ENCODE measurements at places on chromosomes 16 and 17.

DNA sequence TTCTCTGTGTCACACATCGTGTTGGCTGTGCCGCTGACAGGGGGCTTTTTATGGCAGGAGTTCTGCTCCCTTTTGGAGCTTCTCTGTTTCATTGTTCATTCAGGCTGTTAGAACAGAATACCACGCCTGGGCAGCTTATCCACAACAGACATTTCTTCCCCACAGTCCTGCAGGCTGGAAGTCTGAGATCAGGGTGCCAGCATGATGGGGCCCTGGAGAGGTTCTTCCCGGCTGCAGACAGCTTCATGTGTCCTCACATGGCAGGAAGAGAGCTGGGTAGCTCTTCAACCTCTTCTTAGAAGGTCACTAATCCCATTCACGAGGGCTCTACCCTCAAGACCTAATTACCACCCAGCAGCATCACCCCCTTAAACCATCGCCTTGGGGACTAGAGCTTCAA, 65.1 kb downstream of the DHRS7C start:
- DNase-seq, result no peak

- no peak for DNase-seq
Measured at GRCh38 chr17:61551255-61551742, 39.7 kb downstream of the NACA2 start.

DNA sequence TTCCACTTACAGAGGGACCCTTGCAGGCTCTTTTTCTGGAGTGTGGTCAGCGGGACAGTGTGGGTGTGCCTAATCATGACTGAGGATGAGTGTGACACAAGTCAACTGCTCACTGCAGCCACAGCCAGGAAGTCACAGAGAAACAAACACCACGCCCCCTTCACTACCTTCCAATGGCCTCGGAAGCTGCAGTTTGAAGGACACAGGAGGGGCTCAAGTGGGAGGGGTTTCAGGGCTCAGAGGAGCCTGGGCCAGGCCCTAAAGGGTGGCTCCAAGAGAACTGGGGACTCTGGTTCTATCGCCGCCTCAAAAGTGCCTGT, 116.2 kb upstream of the SDK2 start:
- DNase-seq, result no peak

- no peak for DNase-seq
Measured at GRCh38 chr17:49783791-49784190, 4.7 kb upstream of the KAT7 start.

- no peak for DNase-seq
Measured at GRCh38 chr17:7010523-7010922, 1.9 kb upstream of the RNASEK start.

- no peak for DNase-seq
Measured at GRCh38 chr16:89099905-89100304, 6.3 kb downstream of the ACSF3 start.

GRCh38 chr16:8552487-8553221, 37.7 kb downstream of the TMEM114 start:
- DNase-seq, result no peak

GRCh38 chr16:49592546-49593423, 219.2 kb downstream of the C16orf78 start:
- peak; percentile 11 for DNase-seq

- no peak for DNase-seq
Measured at GRCh38 chr17:50938821-50939541, 72.8 kb upstream of the TOB1 start.

GRCh38 chr16:58363746-58364393, 28.4 kb upstream of the GINS3 start:
- no peak for DNase-seq

DNA sequence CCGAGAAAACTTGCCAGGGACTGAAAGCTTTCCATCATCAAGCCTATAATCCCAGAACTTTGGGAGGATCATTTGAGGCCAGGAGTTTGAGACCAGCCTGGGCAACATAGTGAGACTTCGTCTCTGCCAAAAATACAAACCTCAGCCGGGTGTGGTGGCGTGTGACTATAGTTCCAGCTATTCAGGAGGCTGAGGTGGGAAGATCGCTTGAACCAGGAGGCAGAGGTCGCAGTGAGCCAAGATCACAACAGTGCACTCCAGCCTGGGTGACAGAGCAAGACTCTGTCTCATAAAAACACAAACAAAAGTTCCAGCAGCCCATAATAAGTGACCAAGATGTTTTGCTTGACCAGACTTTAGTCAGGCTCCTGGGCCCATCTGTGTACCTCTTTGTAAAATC, 1.9 kb downstream of the MEAK7 start:
- no peak for DNase-seq

DNA sequence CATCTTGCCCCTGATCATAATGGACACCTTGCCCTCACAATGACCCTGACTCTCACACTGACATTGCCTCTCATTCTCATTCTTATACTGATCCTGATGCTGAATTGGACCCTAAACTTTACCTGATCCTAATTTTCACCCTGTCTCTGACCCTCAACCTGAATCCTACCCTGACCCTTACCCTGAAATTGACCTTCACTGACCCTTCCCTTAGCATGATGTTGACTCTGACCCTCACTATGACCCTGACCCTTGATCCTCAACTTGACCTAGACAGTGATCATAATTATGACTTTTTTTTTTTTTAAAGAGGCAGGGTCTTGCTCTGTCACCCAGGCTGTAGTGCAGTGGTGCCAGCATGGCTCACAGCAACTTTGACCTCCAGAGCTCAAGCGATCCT, 3.4 kb downstream of the AHSP start:
- no peak for DNase-seq

DNA sequence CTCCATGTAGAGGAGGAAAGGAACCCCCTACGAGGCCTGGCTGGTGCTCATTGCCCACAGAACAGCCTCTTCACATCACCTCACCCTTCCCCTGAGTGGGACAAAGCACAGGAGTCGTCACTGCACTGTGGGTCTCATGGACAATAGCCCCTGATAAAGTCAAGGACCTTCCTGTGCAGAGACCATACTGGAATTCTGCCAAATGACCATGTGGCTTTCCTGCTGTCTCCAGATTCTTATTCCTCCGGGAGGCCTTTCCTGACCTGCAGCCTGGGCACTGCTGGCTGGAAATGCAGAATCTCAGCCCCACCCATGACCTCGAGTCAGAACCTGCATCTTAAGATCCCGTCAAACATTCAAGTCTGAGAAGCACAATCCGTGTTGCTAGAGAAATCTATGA, 60.5 kb upstream of the ERN1 start:
- DNase-seq, result no peak

- no peak for DNase-seq
Measured at GRCh38 chr17:15157051-15157450, 108.1 kb downstream of the PMP22 start.

DNA sequence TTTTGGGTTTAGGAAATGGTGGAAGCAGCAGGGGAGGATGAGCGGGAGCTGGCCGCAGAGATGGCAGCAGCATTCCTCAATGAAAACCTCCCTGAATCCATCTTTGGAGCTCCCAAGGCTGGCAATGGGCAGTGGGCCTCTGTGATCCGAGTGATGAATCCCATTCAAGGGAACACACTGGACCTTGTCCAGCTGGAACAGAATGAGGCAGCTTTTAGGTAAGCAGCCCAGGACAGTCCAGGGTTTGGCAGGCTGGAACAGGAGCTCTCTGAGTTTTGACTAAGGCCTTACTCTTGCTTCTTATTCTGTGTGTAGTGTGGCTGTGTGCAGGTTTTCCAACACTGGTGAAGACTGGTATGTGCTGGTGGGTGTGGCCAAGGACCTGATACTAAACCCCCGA, 41.4 kb downstream of the SF3B3 start:
- DNase-seq, result no peak

DNA sequence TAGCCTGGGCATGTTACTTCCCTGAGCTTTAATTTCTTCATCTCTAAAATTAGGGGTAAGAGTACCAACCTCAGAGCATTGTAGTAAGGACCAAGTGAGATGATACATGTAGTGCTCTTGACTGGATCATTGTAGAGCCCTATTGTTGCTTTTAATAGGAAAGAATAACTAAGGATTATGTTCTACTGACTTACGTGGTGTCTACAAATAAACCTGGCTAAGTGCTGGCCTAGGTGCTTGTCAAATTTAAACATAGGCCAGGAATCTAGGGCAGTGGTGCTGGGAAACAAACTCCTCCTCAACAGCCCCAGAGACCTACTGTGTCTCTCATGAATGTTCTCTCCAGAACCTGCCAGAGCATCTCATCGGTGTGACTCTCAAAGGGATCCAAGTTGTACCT, 69.4 kb downstream of the ABCC12 start:
- DNase-seq, result no peak

- DNase-seq, result no peak
Measured at GRCh38 chr17:10550014-10550413, 556 bp upstream of the MYH2 start.

DNA sequence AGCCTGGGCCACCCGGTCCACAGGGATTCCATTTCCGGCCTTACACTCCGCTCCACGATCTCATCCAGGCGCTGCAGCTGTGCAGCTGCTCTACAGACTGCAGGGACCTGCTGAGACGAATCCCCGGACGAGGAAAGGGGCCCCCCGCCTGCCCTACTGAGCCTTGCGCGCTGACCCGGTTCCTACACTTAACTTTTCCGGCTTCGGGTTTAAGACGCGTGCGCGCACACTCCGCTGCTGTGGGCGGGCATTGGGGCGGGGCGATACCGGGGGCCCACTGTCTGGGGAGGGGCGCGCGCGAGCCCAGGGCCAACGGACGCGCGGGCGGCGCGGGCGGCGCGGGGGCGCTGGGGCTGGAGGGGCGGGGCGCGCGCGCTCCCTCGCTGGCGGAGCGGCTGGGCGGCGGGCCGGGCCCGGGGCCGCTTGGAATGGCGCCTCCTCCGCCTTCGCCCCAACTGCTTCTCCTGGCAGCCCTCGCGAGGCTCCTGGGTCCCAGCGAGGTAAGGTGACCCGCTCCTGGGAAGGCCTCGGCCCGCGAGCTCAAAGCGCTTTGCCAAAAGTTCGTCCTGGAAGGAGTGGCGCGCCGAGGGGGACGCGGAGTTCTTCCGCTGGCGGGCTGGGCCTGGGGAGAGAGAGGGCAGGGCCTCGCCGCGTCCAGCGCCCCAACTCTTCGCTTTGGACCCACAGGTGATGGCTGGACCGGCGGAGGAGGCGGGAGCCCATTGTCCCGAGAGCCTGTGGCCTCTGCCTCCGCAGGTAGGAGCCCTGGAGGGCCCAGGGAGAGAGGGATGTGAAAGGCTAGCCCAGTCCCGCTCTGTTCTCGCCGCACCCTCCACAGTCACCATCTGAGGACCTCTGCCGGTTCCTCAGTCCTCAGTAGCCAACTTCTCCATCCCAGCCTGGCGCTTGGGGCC, at the start of gene TP53I13:
Gene TP53I13, plus strand, starts transcription at position 371 of the 914 bp plus-strand sequence. Its CDS starts 58 bp downstream, at position 429.
- DNase-seq, result peak; percentile 93

- DNase-seq, result no peak
Measured at GRCh38 chr17:82830249-82830661, 9.6 kb downstream of the ZNF750 start.

DNA sequence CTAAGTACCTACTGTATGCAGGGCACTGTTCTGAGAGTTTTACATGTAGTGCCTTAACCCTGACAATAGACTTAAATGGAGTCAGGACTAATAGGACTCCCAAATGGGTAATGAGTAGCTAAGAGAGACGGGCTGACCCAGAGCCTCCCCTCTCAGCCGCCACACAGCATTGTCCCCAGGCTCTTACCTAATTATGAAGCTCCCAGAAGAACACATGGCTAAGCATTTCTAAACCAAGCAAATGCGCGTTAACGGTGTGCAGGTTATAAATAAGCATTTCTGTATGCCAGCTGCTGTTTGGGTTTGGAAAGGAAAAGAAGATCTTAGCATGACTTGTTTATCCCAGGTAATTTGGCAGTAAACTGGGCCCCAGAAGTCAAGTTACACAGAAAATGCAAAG, 14.3 kb downstream of the KATNIP start:
- DNase-seq, result no peak

- peak; percentile 50 for DNase-seq
Measured at GRCh38 chr17:67386965-67387551, 10.0 kb downstream of the PITPNC1 start.

DNA sequence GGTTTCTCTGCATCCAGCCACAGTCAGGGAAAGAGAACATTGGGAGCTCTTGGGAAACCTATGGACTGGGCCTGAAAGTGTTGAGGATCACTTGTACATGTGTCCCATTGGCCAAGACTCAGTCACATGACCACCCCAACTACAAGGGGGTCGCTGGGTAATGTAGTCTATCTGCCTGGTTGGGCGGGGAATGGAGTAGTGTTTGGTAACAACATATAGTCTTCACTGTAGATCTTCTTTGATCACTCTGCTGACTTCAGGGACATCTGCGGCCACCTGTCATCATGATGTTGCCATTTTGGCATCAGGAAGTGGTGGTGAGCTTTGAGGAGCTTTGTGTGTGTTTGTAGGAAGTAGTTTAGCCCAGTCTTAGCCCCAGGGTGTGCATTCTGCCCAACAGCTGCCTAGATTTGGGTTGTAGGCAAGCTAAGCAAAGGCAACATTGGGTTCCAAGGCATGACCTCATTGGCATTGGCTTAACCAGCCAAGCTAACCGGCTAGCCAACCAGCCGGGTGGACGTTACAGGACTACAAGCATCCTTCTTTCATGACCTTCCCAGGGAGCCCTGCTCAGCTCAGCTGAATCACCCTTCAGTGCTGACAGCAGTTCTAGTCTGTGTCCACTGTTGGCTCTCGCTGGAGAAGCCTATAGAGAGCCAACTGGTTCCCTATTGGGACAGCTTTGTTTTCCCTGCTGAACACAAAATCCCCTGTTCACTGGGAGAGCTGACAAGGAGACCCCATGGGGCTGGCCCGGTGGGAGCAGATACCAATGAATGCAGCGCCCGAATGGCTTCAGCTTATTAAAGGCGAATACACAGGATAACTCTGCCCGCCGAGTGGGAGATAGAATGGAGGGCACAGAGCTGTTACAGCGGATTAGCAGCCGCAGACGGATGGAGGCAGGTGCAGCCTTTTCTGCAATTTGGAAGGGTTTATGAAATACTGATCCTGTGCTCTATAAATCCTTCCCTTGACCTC, 178.6 kb downstream of the NTN1 start:
- DNase-seq, result no peak

DNA sequence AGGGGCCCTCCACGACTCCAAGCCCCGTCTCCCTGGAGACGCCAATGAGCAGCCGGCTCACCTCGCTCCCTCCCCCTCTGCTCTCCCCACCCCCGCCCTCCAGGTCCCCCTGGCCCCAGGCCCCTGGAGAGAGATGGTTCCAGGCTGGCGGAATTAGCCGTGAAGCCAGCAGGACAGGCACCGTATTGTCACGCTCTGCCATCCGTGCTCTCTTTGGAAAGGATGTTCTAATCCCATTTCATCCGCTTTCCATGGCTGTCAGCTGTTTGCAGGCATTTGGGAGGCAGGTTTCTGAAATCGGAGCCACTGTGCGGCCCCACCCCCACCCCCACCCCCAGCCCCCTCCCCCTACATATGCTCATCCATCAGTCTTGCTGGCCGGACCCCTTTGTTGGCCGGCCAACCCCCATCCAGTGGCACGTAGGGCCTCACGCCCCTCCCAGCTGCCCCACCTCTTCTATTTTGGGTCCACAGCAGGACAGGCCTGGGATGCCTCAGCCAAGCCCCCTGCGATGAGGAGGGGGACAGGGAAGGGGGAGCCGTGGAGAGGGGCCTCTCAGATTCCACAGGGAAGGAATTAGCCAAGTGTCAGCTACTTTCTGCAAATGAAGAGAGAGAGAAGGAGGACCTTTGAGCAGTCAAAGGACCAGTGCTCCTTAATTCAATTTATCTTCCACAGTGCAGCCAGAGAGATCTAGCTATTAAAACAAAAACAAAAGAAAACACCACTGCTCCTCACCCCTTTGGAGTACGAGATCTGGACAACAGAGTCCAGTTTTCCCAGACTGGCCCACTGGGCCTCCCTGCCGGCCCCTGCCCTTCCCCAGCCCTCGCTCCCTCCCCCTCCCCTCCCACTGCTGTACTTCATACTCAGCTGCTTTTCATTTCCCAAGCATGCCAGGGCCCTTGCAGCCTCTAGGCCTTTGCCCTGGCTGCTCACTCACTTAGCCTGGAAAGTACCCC, 30.7 kb downstream of the SDK2 start:
- DNase-seq, result no peak

Data from activated T-cell treated with anti-CD3 and anti-CD28 coated beads for 4 hours (primary cell).